Fibroblast of skin of right biceps (primary cell): ENCODE measurements at places on chromosomes 12 and 14.
A peak's percentile ranks its signal among the peaks of the same experiment; 100 is the strongest.

DNA sequence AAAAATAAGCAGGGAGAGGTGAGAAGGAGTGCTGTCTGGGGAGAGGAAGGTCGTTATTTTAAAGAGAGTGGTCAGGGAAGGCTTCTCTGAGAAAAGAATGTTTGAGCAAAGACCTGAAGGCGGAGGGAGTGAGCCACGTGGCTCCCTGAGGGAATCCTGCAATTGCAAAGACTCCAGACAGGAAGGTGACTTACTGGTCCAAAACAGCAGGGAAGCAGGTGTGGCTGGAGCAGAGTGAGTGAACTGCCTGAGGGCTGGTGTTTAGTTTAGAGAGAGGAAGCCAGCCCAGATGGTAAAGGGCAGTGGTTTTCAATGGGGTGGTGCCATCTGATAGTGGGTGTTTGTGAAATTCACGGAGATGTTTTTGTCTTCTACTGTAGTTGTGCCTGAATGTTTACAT, 58.8 kb upstream of the LTA4H start:
- DNase-seq, result no peak

GRCh38 chr14:68562911-68563250, 230.0 kb downstream of the ZFP36L1 start:
- no peak for DNase-seq

GRCh38 chr14:61190341-61190740, 90.8 kb downstream of the TMEM30B start:
- no peak for DNase-seq

GRCh38 chr12:14410177-14410576, 44.7 kb downstream of the ATF7IP start:
- DNase-seq, result no peak

DNA sequence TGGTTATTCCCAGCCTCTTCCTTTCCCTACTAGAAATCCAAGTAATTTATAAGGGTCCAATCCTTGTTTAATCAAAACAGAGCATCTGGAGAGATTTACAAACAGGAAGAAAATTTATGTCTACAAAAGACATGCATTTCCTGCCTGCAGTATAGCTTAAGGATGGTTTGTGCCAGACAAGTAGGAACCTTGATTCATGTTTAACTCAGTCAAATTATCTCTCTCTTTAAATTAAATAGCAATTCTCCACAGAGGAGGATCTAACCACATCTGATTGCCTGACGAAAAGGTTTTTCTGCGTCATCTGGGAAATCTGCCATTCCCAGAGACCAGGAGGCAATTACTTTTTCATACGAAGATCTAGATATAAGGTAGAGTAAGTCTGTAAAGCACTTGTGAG, 105.2 kb downstream of the ZFC3H1 start:
- DNase-seq, result peak; percentile 82

- DNase-seq, result no peak
Observed at GRCh38 chr12:101795013-101795412, 35.7 kb downstream of the GNPTAB start.

- DNase-seq, result no peak
Observed at GRCh38 chr12:111868676-111869588, 26.9 kb downstream of the MAPKAPK5 start.

GRCh38 chr14:103196716-103197115, 73.5 kb downstream of the TNFAIP2 start:
- no peak for DNase-seq

- no peak for DNase-seq
Observed at GRCh38 chr14:58367296-58367695, 28.4 kb upstream of the TOMM20L start.

DNA sequence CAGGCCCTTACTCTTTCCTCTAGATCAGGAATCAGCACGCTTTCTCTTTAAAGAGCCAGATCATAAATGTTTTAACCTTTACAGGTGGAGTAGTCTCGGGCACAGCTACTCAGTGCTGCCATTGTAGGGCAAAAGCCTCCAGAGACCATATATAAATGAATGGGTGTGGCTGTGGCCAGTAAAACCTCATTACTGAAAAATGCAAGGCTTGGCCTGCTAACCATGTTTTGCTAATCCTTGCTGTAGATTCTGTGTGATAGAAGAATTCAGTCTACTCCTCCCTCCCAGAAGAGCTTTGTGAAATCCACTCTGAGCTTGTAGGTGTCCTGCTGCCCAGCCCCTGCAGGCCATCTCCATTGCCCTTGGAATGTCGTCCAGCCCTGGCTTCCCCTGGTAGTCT, 58.1 kb downstream of the HSP90AA1 start:
- DNase-seq, result peak; percentile 53

GRCh38 chr12:57585156-57585555, 5.8 kb upstream of the PIP4K2C start:
- DNase-seq, result no peak

DNA sequence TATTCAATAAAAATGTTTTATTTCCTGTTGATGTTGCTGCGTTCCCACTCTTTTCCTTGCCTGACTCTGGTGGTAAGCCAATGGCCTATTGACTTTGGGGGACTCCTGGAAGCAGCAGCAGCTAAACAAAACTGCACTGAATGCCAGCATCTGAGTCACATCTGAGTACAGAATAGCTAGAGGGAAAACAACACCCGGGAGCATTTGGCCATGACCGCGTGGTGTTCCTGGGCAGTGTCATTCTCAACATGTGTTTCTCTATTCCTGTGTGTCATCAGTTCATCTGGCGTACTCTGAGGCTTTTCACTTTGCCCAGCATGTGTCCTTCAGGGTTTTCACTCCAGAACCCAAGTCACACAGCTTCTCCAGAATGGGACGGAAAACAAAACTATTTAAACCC, 238.8 kb downstream of the PAWR start:
- DNase-seq, result peak; percentile 90

DNA sequence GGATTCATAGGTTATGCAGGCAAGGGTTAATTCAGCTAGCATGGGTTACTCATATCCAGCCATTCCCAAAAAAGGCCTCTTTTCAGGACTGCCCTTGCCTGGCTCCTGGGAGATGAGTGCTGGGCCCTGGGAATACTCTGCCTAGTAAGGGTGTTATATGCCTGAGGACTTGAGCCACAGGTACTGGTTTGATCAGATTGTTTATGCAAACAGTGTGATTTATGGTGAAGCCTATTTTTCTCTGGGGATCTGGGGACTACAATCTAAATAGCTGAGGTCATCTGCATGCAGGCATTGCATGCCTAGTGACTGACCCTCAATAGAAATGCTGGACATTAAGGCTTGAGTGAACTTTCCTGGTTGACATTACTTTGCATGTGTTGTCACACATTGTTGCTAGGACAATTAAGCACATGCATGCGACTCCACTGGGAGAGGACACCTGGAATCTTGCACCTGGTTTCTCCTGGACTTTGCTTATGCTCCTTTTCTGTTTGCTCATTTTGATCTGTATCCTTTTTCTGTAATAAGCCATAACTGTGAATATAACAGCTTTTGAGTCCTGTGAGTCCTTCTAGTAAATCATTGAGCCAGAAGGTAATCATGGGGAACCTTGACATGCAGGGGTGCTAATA, 73.0 kb downstream of the RAD51B start:
- DNase-seq, result no peak

GRCh38 chr14:73696466-73697400, 17.5 kb downstream of the PNMA1 start:
- DNase-seq, result peak; percentile 79

- no peak for DNase-seq
Observed at GRCh38 chr12:116532986-116533342, 26.2 kb upstream of the MAP1LC3B2 start.

DNA sequence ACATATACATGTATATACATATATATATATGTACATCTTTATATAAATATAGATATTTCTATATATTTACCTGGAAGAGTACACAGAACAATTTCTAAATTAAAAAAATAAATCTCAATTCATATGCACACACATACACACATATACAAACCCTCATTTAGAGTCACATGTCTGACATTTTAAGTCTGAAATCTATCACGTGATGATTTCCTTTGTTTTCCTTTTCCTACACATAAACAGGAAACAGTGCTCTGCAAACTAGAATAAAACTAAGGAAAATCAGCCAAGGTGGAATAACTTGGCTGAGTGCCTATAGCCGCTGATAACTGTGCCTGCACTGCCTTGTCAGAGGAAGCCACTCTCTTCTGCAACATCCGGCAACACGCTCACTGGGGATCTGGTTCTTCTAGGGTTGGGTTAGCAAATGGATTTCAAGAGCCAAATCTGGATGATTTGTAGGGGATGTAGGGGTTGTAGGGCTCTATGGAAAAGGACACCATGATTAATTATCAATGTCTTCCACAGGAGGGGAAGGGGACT, 480.7 kb downstream of the TMEM132D start:
- DNase-seq, result no peak

DNA sequence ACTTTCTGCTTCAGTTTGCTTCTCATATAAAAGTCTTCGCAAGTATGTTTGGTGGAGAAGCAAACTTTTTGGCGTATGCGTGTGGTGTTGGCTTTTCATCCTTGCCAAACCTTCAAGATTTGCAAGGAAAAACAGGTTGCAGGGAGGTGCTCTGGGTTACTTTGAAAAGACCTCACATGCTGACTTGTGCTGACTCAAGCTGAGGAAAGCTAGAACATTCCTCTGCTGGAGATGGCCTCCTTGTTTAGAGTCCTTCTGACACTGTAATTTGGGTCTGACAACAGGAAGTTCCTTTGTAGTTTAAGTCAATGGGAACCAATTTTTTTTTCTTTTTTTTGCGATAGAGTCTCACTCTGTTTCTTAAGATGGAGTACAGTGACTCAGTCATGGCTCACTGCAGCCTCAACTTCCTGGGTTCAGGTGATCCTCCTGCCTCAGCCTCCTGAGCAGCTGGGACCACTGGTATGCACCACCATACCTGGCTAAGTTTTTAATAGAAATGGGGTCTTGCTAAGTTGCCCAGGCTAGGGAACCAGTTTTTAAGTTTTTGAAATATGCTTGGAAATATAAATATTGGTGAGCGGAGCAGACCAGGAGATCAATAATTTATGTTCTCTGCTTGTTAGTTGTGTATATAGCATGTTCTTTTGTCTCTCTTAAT, 2.6 kb upstream of the ACACB start:
- no peak for DNase-seq

GRCh38 chr12:18320036-18320617, 58.8 kb downstream of the PIK3C2G start:
- peak; percentile 84 for DNase-seq
